Heart right ventricle (tissue), 16 donors: ENCODE measurements at places on chromosomes 5 and 9. TPM values are rescaled to one million over a fixed set of nuclear protein-coding genes. Genes with fewer than 3 reads are reported as not detected.

Gene OR1Q1
- total RNA-seq = not detected

Gene NR5A1
- not detected for total RNA-seq

Gene SNCB
- total RNA-seq = 0.39 TPM

Gene FOXD4L4
- total RNA-seq = not detected

Gene TBC1D2
- total RNA-seq = 1.6 TPM

Gene CLINT1
- total RNA-seq = 53.7 TPM

- peak; percentile 41 for DNase-seq
- no peaks in the 10 kb centered on the region for H3K36me3 ChIP-seq
- peak overlapping the region; percentile 75 for H3K4me3 ChIP-seq
- peak overlapping the region; percentile 59 for H3K27ac ChIP-seq
Observed at GRCh38 chr5:157744051-157745011, 819 bp downstream of the LSM11 start.

DNA sequence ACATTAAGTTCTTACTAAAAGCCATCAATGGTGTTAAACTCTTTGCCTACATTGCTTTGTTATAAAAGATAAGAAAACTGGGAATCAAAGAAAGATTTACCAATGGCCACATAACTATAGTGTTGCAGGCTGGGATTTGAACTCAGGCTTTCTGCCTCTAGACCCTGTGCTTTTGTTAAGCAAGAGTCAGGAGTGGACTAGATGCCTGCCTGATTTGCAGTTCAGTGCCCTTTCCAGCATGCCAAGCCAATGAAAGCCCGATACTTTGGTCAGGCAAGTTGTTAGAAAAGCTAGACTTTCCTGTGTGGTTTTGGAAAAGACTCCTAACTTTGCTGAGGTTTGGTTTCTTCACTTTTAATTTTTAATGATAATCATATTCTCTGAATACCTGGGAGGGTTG, 21.4 kb upstream of the AGXT2 start:
- H3K4me3 ChIP-seq = no peak overlapping the region
- H3K36me3 ChIP-seq = no peaks in the 10 kb centered on the region
- H3K27me3 ChIP-seq = no peaks in the 10 kb centered on the region
- no peak overlapping the region for H3K27ac ChIP-seq
- no peaks in the 10 kb centered on the region for H3K4me1 ChIP-seq
- no peak for DNase-seq

DNA sequence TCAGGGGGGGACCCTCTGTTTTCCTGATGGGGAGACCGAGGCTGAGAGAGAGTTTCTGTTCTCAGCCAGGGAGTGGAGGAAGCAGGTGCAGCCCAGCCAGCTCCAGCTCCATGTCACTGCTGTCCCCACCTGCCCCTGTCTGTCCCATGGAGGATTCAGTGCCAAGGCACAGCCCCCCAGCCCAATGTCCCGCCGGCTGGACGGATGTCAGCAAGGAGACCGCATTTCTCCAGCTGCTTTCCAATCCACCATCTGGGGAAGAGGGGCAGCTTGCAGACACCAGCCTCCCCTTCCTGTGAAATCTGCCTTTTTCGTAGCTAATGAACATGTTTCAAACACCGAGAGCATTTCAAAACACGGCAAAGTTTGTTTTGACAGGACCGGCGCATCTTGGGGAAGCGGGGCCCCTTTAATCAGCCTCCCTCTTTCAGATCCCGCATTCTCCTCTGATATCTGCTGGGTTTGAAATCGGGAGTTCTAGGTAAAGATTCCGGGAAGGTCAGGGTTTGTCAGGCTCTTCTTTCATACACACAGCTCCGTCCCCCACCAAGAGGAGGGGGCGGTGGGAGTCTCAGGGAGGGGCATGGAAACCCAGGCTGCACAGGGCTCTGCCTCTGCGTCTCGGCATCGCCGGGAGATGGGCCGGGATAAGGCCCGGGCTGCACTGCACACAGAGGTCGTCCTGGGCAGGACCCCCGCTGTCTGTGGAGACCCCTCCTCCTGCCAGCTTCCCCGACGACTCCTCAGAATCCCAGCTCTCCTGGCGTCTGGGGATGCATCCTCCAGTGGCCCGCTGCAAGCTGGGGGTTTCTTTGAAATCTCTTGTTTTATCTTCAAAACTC, 74.8 kb downstream of the NEK6 start:
- no peak overlapping the region for H3K4me3 ChIP-seq
- H3K27ac ChIP-seq = no peak overlapping the region
- H3K36me3 ChIP-seq = peaks cover 77% of the 10 kb centered on the region

- H3K4me3 ChIP-seq = no peak overlapping the region
- H3K4me1 ChIP-seq = no peaks in the 10 kb centered on the region
- no peak for DNase-seq
- no peaks in the 10 kb centered on the region for H3K36me3 ChIP-seq
- H3K27ac ChIP-seq = no peak overlapping the region
Observed at GRCh38 chr5:75951716-75952115, 131.5 kb upstream of the SV2C start.

DNA sequence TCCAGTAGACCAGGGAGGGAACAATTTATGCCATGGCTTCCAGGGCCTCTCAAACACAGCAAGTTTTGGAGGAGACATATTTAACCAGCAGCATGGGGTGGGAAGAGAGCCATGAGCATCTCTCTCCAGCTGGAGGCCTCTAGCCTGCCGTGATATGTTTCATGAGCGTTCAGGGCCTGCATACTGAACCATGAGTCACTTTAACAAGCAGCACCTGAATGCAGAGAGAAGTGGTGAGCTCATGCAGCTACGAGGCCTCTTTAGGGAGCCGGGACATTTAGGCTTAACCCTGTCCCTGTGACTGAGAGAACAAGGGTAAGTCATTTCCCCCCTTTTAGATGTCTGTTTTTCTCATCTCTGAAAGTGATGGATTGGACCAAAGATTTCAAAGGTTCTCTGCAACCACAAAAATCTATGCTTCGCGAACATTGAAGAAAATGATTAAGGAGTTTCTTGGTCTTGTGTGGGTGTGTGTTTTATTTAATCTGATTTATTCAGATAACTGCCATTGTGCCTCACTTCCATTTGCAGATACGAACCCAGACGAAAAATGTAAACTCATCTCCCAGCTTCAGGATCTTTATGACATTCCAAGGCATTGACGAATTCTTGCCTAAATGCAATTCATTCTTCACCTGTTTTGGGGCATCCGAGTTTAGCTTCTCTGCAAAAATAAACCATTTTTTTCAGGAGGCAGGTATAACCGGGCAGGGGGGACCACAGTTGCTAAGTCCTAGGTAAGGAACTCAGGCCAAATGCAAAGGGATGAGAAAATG, 157.0 kb downstream of the GABBR2 start:
- H3K4me1 ChIP-seq = no peaks in the 10 kb centered on the region
- no peak overlapping the region for H3K4me3 ChIP-seq
- no peak for DNase-seq
- H3K27me3 ChIP-seq = no peaks in the 10 kb centered on the region

GRCh38 chr9:109912082-109912582, 132.1 kb downstream of the PALM2AKAP2 start:
- no peaks in the 10 kb centered on the region for H3K36me3 ChIP-seq
- peak; percentile 41 for DNase-seq
- H3K4me3 ChIP-seq = no peak overlapping the region
- H3K27me3 ChIP-seq = no peaks in the 10 kb centered on the region
- H3K27ac ChIP-seq = peak overlapping the region; percentile 69
- peaks cover 68% of the 10 kb centered on the region for H3K4me1 ChIP-seq

DNA sequence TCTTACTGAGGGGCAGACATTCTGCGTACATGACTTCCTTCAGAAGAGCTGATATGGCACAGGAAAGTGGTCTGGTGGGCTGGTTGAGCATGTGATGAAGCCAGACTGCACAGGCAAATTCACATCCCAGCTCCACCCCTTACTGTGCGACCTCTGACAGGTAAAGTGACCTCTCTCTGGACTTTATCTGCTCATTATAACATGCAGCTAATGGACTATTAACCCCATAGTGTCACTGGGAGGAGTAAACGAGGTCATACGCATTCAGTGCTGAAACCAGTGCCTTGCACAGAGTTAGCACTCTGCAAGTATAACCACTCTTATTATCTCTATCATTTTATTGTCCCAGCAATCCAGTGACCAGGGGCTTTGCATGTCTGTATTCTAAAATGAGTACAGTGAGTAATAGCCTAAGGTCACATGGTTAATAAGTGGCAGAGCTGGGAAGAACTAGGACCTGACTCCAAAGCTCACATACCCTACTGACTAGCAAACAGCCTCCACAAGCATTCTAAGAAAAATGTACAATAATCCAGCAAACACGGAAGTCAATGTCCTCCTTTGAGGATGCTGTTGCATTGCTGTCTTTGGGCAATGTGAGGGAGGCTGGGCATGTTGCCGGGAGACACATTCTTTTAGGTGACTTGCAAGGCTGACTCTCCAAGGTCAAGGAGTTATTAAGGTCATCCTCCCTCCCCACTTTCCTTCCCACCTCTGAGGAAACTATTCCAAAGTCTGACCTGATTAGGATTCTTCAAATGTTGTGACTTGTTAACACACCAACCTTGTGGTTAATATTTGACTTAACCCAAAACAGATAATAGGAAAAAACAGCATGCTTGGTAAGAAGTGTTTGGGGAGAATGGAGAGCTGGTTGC, 19.0 kb downstream of the GLRX start:
- no peaks in the 10 kb centered on the region for H3K36me3 ChIP-seq
- H3K27me3 ChIP-seq = no peaks in the 10 kb centered on the region
- H3K4me1 ChIP-seq = peaks cover 30% of the 10 kb centered on the region
- DNase-seq = no peak
- peak overlapping the region; percentile 72 for H3K27ac ChIP-seq
- no peak overlapping the region for H3K4me3 ChIP-seq

DNA sequence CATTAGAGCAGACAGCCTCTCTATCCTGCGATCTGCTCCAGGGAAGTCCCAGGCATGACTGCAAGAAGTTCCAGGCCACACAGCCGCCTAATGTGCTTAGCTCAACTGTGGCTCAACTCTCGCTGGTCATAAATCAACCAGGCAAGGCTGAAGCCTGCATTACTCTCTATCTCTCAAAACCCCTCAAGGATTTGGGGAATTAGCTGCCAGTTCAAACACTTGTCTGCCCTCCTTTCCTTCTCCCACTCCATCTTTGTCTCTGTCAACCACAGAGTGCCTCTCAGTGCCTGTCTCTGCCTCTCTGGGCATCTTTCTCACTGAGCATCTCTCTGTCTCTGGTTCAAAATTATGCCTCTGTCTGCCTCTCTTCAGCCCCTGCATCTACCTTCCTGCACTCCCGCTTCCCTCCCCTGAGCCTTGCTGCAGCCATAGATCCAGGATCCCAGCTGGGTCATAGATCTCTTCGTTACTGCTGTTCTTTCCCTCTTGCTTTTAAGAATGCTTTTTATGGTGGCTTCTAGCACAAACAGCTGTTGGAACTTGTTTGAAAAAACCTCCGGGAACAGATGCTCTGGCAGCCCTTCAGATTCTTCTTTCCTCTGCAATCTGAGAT, 27.9 kb upstream of the GALNT10 start:
- H3K4me1 ChIP-seq = peaks cover 3% of the 10 kb centered on the region
- H3K27me3 ChIP-seq = no peaks in the 10 kb centered on the region
- H3K4me3 ChIP-seq = no peak overlapping the region
- no peak overlapping the region for H3K27ac ChIP-seq
- no peaks in the 10 kb centered on the region for H3K36me3 ChIP-seq
- no peak for DNase-seq

- peak; percentile 1 for DNase-seq
- no peaks in the 10 kb centered on the region for H3K27me3 ChIP-seq
- no peak overlapping the region for H3K4me3 ChIP-seq
- H3K36me3 ChIP-seq = no peaks in the 10 kb centered on the region
- H3K27ac ChIP-seq = no peak overlapping the region
Observed at GRCh38 chr5:150077060-150077459, 9.3 kb downstream of the CSF1R start.

- no peak for DNase-seq
- no peak overlapping the region for H3K4me3 ChIP-seq
- no peak overlapping the region for H3K27ac ChIP-seq
- no peaks in the 10 kb centered on the region for H3K27me3 ChIP-seq
- H3K36me3 ChIP-seq = no peaks in the 10 kb centered on the region
Observed at GRCh38 chr5:159752622-159753275, 163.5 kb upstream of the ADRA1B start.

GRCh38 chr9:115170358-115171073, 52.6 kb upstream of the TNC start:
- no peak overlapping the region for H3K27ac ChIP-seq
- H3K36me3 ChIP-seq = no peaks in the 10 kb centered on the region
- H3K4me3 ChIP-seq = no peak overlapping the region
- H3K27me3 ChIP-seq = no peaks in the 10 kb centered on the region
- no peaks in the 10 kb centered on the region for H3K4me1 ChIP-seq
- DNase-seq = no peak

GRCh38 chr5:181176254-181176952, 28.6 kb downstream of the TRIM7 start:
- H3K36me3 ChIP-seq = no peaks in the 10 kb centered on the region
- no peak overlapping the region for H3K4me3 ChIP-seq
- peaks cover 65% of the 10 kb centered on the region for H3K27me3 ChIP-seq
- DNase-seq = no peak
- H3K27ac ChIP-seq = no peak overlapping the region

- H3K4me1 ChIP-seq = peaks cover 3% of the 10 kb centered on the region
- no peaks in the 10 kb centered on the region for H3K36me3 ChIP-seq
- H3K27ac ChIP-seq = no peak overlapping the region
- H3K4me3 ChIP-seq = no peak overlapping the region
Observed at GRCh38 chr5:15550502-15551112, 50.6 kb downstream of the FBXL7 start.

- no peak overlapping the region for H3K27ac ChIP-seq
- no peaks in the 10 kb centered on the region for H3K36me3 ChIP-seq
- DNase-seq = no peak
Observed at GRCh38 chr5:111776913-111777781, 20.2 kb upstream of the NREP start.

DNA sequence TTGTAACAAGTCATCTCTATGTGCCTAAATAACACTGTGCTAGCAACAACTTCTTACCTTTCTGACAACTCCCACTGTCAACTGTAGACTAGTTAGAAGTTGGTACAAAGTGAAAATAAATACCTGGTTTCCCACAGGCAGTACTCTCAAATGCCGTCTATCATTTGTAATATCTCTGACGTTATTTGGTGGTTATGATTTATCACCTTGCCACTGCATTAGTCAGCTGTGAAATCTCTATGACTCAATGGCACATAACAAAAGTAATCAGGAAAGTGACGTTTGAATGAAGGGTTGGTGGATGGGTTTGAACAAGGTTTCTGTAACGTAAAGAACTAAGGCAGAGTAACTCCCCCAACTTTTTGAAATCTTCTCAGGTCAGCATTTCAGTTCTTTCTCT, 592.3 kb downstream of the MAT2B start:
- no peak overlapping the region for H3K27ac ChIP-seq
- no peaks in the 10 kb centered on the region for H3K36me3 ChIP-seq
- H3K4me1 ChIP-seq = no peaks in the 10 kb centered on the region
- H3K4me3 ChIP-seq = no peak overlapping the region
- DNase-seq = no peak

DNA sequence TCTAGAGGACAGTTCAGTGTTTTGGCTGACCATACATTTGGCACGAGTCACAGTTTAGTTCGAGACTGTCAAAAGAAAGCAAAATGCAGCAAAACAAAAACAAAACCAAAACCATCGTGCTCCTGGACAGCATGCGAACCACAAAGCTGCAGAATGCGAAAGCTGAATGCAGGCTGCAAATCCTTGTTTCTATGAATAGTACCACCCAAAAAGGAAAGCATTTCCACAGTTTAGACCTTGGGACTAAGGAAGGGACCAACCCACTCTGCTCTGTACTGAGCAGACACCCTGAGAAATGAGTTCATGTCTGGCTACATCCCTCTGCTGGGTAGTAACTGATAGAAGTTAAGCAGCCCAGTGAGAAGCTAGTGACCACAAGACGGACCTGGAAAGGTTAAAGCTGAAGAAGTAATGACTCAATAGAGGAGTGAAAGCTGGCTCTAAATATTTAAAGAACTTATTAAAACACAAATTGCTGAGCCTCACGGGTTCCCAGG, 3.9 kb downstream of the GCNT4 start:
- H3K36me3 ChIP-seq = peaks cover 23% of the 10 kb centered on the region
- H3K27me3 ChIP-seq = peaks cover 12% of the 10 kb centered on the region
- no peak overlapping the region for H3K27ac ChIP-seq
- no peak for DNase-seq
- no peak overlapping the region for H3K4me3 ChIP-seq
- H3K4me1 ChIP-seq = peaks cover 14% of the 10 kb centered on the region
